CD8-positive, alpha-beta T cell (primary cell): ENCODE measurements at places on chromosomes 4 and X. TPM values are rescaled to one million over a fixed set of nuclear protein-coding genes. Genes with fewer than 3 reads are reported as not detected.

DNA sequence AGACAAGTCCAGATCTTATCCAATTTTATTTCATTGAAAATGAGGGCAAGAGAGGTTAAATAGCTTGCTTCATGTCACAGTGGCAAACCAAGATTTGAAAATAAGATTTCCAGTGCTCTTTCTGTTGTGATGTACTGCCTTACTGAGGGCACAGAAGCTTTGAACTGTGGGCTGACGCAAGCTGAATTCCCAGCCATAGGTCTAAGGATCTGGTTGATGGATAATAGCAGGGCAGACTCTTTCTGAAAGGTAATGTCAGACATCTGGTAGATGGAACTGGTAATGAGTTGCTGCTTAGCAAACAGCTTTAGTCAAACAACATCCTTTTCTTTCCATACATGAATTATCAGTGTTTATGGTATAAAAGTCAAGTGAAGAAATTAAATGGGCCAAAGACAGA lies 193.9 kb upstream of the RASGEF1B start:
- no peak for DNase-seq

GRCh38 chr4:54661686-54662085 lies 3.9 kb downstream of the KIT start:
- no peak for DNase-seq

The ADAM29 gene
- not detected for total RNA-seq

DNA sequence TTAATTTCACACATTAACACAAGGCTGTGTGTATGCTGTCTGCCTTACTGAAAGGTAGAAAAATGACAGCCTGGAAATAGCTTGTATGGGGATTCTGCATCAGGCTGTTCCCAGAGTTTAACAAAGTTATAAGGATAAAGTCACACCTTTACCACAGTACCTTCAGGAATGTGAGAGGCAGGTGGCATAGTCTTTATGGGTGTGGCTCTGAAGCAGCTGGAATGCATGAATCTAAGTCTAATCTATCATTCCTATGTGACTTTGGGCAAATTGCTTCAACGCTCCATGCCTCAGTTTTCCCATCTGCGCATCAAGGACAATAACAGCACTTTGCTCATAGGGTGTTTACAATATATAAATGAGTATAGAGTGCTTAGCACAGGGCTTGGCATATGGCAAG lies 84.2 kb upstream of the EGFL6 start:
- DNase-seq, result no peak

The SPANXN4 gene
- total RNA-seq, result not detected

The GC gene
- not detected for total RNA-seq

DNA sequence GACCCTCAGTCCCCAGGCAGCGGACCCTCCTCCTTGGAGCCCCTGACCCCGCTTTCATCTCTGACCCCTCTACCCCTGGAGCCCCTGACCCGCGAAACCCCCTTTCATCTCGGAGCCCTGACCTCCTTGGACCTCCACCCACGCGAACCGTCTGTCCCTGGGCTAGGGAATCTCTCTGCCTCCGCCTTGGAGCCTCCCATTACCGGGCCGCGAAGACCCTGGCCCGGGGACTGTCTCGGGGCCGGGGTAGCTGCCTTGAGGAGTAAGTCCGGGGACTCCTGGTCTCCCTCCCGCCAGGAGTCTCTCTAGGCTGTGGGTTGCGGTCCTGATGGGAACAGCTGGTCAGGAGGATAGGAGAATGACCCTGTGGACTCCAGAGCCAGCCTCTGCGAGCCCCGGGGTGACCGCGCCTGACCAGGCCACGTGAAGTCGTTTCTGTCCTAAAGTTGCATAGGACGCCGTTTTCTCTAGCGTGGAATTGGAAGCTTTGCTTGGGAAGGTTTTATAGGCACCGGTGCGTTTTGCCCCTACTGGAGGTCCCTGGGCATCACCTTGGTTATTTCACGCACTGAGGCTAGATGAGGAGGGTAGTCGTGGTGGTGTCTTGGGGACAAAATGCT lies 824 bp downstream of the TBC1D14 start:
- DNase-seq, result no peak

The PPP4R3C gene
- total RNA-seq, result not detected

- DNase-seq, result no peak
Observed at GRCh38 chr4:23805450-23805851, 84.4 kb downstream of the PPARGC1A start.

DNA sequence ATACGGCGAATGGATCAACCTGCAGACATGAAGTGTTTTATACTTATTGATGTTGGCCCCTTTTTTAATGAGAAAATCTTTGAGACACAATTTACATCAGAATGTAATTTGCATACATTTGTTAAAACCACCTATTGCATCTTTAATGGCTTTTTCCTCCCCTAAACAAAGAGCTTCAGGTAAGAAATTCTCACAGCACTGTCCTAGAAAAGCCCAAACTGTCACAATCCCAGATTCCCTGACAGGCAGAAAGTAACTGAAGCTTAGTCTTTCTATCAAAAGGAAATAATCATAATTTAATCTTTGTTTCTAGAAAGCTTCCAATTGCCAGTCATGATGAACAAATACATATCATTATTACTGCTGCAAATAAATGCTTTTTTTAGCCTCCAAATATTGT lies 407.9 kb downstream of the TMA16 start:
- no peak for DNase-seq

DNA sequence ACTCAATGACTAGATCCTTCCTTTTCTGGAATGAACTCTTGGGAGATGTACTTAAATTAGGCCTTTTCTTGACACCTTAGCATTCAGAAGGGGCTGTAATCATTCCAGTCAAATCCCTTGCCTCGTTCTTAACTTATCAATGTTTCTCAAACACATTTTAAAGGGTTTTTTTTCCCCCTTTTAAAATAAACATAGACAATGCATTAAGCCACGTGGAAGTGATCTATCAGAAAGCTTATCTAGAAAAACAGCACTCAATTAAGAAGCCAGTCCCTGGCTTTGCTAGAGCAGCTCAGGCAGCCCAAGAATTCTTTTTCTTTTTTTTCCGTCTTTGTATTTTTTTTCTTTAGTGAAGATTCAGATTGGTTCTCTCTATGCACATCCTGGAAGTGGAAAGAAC lies 118.2 kb downstream of the PCDH7 start:
- no peak for DNase-seq

- DNase-seq, result no peak
Observed at GRCh38 chr4:98383431-98384106, 122.4 kb downstream of the RAP1GDS1 start.

DNA sequence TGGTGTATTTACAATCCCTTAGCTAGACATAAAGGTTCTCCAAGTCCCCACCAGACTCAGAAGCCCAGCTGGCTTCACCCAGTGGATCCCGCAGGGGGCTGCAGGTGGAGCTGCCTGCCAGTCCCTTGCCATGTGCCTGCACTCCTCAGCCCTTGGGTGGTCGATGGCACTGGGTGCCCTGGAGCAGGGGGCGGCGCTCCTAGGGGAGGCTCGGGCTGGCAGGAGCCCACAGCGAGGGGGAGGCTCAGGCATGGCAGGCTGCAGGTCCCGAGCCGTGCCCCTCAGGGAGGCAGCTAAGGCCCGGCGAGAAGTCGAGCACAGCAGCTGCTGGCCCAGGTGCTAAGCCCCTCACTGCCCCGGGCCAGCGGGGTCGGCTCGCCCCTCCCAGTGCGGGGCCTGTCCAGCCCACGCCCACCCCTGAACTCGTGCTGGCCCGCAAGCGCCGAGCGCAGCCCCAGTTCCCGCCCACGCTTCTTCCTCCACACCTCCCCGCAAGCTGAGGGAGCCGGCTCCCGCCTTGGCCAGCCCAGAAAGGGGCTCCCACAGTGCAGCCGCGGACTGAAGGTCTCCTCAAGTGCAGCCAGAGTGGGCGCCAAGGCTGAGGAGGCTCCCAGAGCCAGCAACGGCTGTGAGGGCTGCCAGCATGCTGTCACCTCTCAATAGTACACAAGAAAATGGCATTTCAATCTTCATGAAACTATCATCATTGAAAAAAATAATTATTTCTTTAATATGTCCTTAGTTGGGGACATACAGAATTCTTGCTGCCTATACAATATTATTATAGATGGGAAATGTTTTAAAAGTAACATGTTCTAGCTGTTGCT lies 189.1 kb downstream of the SLC7A11 start:
- no peak for DNase-seq

The CT45A10 gene
- total RNA-seq, result not detected

GRCh38 chrX:41086627-41086932 lies 1.3 kb downstream of the USP9X start:
- no peak for DNase-seq

- no peak for DNase-seq
Observed at GRCh38 chr4:22720091-22720490, 27.4 kb downstream of the GBA3 start.

DNA sequence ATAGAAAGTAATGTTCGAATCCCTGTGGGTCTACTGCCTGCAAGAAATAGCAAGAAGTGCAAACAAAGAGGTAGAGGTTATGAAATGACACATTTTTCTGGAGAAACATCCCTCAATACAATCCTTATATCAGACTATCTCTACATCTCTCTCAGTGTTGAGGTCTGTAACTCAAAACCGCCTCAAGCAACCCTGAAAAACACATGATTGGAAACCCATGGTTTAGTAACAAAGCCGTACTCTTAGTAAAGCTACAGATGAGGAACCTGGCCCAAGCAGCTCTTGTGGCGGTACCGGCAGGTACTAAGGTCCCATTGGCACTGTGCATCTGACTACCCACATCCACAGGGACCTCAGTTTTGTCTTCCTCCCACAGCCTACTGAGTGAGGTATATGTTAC lies 53.9 kb downstream of the IRF2 start:
- DNase-seq, result no peak

GRCh38 chrX:135453381-135453780 lies 31.6 kb downstream of the SMIM10L2A start:
- no peak for DNase-seq

DNA sequence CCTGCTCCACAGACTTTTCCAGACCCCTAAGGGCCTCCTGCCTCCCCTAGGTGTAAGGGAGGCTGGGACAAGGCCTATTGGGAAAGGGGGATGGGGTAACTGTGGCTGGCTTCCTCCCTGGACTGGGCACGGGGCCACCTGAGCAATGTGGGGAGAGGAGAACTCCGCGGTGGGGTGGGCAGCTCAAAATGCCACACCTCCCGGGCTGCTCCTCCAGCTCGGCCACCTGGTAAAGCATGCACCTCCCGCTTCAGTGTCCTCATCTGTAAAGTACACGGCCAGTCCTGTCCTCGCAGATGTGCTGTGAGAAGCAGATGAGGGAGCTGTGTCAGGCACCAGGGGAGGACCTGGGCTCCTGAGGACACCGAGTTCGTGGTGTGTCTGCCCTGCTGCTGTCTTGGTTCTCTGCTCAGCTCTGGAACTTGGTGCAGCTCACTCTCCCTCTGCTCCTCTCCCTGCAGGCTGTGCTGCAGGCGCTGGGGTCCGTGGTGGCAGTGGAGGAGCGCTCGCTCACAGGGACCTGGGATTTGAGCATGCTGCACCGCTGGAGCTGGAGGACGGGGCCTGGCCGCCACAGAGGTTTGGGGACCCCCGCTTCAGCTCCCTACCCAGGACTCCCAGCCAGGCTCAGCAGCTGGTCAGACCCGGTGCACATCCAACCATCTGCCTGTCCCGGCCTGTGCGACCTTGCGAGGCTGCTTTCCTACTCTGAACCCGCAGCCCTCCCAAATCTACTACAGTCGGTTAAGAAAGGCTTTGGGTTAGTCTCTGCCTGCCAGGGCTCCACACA lies 20.8 kb upstream of the MRFAP1 start:
- no peak for DNase-seq

DNA sequence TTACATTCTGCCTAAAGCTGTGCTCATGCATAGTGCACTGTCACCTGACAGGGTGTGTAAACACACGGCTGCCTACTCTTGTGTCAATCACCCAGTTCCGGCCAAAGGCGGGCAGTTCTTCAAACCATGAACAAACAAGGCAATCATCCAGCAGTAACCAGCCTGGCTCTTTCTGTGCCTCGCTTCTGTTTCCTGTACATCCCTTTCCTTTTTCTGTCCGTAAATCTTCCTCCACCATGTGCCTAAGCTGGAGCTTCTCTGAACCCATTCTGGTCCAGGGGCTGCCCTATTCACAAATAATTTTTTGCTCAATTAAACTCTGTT lies 60.8 kb upstream of the CBR4 start:
- no peak for DNase-seq

GRCh38 chr4:108650212-108651013 lies at the start of gene OSTC:
OSTC (plus strand) TSS chr4:108650599; CDS start chr4:108650656, 57 bp downstream.
- peak; percentile 94 for DNase-seq

DNA sequence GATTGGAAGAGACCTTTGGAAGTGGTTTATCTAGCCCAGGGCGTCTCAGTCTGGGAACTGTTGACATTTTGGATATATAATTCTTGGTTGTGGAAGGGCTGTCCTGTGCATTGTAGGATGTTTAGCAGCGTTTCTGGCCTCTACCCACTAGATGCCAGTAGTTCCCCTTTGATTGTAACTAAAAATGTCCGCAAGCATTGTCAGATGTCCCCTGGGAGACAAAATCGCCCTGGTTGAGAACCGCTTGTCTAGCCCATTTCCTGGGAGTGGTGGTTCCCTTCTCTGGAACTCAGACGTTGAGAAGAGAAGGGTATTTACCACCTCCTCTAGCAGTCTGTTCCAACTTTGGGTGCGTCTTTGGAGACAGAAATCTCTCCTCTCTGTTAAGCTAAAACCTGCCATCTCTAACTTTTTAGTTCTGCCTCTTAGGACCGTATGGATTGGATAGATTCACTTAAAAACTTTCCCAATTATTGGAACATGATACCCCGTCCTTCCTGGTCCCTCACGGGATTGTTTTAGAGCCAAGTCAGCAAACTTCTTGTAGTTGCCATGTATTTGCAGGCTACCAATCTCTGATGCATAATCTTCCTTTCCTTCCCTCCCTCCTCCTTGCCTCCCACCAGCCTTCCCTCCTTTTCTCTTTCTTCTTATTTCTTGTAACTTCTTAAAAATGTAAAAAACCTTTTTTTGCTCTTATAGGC lies 13.9 kb downstream of the TMEM165 start:
- DNase-seq, result peak; percentile 15

- no peak for DNase-seq
Observed at GRCh38 chr4:181853881-181854511, 389.2 kb upstream of the TENM3 start.
